ENCODE measurements at places on chromosomes 4 and X.

DNA sequence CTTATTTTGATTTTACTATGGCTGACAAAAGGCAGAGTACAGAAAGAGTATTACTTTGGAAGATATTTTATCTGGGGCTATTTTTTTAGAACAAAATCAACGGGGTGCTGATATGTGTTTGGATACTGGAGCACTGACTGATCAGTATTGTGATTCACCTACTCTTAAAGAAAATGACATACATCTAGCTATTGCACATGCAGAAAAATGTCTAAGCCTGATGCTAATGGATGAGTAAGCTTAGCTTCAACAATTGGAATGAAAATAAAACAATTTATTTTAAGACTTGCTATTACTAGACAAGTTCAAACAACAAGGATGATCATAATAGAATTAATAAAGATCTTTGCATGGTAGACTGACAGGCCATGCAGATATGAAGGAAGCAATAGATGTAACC lies 262.0 kb downstream of the PPP1R2C start:
- DNase-seq: no peak

GRCh38 chr4:84856468-84857049 lies 109.9 kb downstream of the WDFY3 start:
- DNase-seq: no peak

DNA sequence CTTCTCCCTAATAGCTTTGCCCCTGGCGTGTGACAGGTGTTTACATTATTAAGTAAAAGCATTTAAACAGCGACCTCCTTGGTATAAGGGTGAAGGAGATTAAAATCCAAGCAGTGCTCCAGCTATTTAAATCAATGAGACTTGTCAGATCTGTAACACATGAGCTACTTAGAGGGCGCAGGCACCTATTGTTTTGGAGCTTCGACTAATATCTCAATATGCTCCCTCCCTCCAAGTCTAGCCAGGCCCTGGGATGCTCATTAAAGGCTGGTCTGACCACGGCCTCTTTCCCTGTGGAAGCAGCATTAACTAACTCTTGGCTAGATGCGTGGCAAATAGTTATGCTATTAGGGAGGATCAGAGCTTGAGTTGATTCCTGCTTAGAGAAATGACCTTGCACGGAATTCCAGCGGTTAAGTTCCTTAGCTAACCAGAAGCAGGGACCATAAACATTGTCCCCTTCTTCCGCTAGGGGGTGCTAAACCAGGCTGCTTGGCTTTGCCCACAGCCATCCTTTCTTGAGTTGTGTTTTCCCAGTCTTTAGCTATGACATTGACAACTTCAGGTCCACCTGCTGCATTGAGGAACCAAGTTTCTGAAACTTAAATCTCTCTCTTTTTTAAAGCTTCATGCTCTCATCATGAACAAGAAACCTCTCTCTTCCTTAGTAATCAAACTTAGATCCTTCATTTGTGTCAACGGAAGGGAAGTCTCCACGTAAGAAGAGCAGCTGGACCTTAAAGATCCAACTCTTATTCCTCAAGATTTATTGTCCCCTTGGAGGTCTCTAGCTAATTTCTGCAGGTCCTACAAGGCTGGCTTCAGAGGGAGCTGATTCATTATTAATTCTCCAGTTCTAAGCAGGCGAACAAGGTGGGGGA lies 80.7 kb upstream of the IGFBP7 start:
- peak; percentile 16 for DNase-seq

- no peak for DNase-seq
These were observed 310.5 kb upstream of the EMCN start for GRCh38 chr4:100828364-100828763.

- DNase-seq: no peak
These were observed 391.3 kb upstream of the FAM241A start for GRCh38 chr4:111754003-111754402.

GRCh38 chr4:81137446-81137845 lies 77.6 kb downstream of the PRKG2 start:
- DNase-seq: no peak

DNA sequence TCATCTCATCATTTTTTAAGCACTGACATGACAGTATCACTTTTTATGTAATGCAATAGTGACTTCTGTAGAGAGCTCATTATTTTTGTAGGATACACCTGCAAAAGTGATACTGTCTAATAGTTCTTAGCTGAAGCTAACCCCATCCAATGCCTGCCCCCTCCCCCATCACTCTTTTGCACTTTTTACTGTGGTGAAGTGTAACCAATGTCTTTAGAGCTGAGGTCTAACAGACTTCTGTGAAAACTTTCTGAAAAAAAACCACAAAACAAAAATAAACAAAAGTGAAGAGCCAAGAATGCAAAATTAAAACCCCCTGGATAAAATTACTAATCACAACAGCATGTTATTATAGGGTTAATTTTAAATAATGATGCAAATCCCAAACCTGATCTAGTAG lies 301.1 kb downstream of the ANK2 start:
- no peak for DNase-seq

DNA sequence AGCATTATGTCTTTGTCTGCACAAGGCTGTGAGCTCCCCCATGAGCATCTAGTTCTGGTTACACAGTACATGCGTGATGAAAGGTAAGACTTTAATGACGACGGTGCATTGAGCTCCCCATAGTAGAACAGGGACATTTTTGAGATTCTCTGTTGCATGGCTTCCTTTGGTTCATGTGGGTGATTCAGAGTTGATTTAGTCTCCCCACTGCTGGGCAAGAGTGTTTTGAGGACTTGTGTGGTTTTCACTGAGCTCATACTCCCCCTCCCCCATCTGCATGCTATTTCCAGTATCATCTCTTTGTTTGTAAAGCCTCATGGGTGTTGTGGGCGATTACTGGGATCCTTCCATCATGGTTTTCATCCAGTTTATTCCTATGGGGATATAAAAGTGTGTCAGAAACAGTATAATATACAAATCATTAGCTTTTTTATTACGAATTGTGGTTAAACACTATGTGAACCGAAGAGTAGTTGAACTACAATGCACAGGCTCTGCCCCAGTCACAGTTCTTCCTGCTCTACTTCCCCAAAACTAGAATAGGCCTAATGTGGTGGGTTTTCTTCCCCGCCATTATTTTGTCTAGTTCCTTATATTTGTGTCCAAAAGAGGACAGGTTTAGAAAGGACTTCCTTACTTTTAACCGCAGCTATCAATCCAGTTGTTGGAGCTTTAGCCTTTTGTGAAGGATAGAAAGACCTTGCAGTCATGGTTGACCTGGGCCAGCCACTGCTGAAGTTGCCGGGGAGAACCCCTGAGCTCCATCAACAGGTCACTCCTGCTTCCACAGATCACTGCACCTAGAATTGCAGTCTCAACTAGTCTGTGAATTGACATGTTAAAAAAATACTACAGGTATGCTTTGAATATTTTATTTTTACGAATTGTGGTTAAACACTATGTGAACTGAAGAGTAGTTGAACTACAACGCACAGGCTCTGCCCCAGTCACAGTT lies 30.4 kb downstream of the KIT start:
- DNase-seq: no peak

DNA sequence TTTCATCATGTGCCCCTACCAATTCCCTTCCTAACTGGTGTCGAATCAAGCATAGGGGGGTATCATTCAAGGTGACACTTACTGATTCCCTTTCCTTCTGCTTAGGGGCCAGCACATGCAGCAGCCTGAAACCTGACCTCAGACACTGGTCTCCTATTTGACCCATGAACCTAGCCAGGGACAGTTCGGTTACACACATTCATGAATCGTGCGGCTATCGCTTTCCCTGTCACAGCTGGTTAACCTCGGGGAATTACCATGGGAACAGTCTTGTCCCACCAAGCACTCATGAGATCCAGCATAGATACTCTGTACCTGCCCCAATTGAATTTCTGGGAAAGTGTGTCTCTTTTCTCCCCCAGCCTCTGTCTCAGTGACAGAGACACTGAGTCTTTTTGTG lies 140.4 kb downstream of the ZNF674 start:
- no peak for DNase-seq

DNA sequence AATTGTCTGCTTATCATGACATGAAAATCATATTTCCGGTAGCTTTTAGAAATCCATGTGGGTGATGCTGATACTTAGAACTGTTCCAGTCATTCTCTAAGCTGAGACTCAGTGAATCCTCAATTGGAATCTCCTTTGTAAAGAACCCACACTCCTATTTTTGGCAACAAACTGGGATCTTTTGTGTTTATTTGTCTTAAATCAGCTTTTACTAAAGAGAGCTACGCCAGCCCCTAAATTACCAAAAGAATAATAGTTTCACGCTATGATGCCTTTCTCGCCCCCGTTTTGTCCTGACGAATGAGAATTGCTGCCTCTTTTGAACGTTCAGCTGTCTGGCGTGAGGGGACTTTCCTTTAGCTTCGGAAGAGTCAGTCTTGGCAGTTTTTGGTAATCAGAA lies 195.9 kb downstream of the SHOX start:
- DNase-seq: peak; percentile 31

GRCh38 chr4:97577004-97577403 lies 566.3 kb downstream of the STPG2 start:
- DNase-seq: no peak

- no peak for DNase-seq
These were observed 380.5 kb downstream of the SH2D1A start for GRCh38 chrX:124726881-124727280.

DNA sequence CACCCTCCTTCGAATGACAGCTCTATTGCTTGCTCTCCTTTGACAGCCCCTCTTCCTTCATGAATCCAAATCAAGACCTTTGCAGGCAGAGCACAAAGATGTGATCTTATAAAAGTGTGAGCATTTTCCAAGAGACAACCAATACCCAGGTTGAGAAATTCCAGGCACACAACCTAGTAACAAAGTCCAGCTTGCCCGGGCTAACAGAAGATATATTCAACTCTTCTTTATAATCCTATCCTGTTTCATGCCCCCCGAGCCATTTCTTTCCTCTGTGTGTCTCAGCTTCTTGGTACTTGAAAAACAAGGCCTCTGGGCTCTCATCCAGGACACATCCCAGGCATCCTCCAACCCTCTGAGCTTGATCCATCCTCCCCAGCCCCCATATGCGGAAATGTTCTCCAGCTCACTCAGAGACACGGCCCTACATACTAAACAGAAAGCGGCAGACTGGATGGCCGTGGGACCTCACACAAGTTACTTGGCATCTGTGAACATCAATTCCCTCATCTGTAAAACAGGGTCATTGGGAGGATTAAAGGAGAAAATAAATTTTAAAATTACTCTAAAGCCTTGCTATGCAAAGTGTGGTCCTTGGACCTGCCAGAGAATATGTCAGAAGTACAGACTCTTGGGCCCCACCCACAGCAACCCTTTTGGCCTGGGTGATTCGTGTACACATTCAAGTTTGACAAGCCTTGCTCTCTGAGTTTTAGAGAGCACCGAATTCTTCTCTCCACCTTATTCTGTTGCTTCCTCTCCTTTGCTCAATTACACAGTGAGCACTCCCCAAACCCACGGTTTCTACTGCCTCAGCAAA lies 627.0 kb downstream of the BCOR start:
- DNase-seq: no peak

GRCh38 chrX:112738347-112739033 lies 58.8 kb upstream of the LHFPL1 start:
- no peak for DNase-seq

DNA sequence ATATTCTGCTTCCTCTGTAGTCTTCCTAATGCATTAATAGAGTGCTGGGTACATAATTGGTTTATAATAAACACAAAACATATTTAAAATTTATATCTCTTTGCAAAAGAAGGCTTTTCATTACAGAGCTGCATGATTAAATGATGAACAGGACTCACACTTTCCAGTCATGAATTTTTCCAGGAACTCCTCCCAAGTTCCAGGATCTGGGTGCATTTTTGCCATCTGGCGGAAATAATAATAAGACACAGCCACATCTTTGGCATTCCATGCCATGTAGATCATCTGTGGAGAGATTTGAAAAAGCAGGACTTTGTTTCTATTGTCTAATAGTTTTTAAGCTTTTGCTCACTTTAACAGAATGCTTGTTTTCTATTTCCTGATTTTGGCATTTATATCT lies 40.2 kb upstream of the SULT1B1 start:
- DNase-seq: peak; percentile 3

GRCh38 chr4:4406455-4407298 lies 19.8 kb downstream of the NSG1 start:
- no peak for DNase-seq

GRCh38 chr4:15965325-15965724 lies 2.4 kb upstream of the FGFBP2 start:
- no peak for DNase-seq

GRCh38 chr4:184790826-184791225 lies 34.9 kb downstream of the ACSL1 start:
- DNase-seq: no peak

GRCh38 chr4:102089850-102090621 lies 255.2 kb downstream of the SLC39A8 start:
- DNase-seq: no peak

- no peak for DNase-seq
These were observed 89.4 kb downstream of the IRF2 start for GRCh38 chr4:184384810-184385557.

DNA sequence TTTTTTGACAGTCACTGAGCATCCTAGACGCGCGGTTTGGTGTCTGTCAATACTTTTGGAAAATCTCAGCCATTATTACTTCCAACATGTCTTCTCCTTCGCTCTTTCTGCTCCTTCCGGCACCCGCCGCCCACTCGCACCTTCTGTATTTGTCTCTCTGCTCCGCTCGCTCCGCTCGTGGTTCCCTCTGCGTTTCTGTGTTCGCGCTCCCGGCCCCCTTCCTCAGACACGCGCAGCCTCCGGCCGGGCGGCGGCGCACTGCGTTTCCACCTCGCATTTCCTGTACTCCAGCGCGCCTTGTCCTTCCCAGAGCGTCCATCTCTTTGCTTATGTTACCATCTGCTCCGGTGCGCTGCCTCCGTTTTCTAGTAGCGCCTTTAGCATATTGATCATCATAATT lies 21.1 kb downstream of the PDE6B start:
- no peak for DNase-seq

DNA sequence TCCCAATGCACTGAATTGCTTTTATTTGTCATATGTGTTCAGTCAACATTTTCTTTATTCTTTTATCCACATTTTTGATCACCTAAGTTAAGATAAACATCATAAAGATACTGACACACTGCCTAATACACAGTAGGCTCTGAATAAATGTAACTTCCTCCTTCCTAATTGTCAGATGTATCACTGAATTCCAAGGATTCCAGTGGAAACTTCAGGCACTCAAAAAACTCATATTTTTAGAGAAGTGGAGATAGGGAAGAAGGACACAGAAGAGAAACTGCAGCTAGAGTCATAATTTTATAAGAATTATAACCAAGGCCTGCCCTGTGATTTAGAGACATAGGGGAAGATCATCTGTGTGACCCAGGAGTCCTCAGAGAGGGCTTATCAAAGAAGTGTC lies 753.3 kb downstream of the ADGRL3 start:
- DNase-seq: no peak

- DNase-seq: no peak
These were observed 129.1 kb downstream of the CBR4 start for GRCh38 chr4:168880811-168881595.

- no peak for DNase-seq
These were observed 807 bp downstream of the PGRMC1 start for GRCh38 chrX:119236623-119237561.

DNA sequence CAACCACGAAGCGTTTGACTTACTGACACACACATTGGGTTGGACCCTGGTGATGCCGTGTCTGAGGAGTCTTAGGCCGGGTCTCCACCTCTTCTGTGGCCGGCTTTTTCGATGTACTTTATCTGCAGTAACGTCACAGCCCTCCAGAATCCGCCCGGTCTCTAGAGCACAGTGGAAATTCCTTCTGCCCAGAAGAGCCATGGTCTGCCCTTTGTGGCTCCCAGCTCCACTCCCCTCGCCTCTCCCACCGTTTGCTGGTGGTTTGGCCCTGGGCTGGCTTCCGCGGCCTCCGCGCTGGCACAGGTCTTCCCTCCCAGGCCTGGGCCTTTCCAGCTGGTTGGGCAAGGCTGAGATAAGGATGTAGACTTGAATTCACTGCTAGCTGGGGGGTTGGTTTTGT lies 4.3 kb downstream of the MAEA start:
- DNase-seq: no peak

All from A172 (cell line).